ENCODE measurements at places on chromosomes 2 and 18.

GRCh38 chr2:104889291-104889959, 35.5 kb downstream of the POU3F3 start:
- DNase-seq: no peak

DNA sequence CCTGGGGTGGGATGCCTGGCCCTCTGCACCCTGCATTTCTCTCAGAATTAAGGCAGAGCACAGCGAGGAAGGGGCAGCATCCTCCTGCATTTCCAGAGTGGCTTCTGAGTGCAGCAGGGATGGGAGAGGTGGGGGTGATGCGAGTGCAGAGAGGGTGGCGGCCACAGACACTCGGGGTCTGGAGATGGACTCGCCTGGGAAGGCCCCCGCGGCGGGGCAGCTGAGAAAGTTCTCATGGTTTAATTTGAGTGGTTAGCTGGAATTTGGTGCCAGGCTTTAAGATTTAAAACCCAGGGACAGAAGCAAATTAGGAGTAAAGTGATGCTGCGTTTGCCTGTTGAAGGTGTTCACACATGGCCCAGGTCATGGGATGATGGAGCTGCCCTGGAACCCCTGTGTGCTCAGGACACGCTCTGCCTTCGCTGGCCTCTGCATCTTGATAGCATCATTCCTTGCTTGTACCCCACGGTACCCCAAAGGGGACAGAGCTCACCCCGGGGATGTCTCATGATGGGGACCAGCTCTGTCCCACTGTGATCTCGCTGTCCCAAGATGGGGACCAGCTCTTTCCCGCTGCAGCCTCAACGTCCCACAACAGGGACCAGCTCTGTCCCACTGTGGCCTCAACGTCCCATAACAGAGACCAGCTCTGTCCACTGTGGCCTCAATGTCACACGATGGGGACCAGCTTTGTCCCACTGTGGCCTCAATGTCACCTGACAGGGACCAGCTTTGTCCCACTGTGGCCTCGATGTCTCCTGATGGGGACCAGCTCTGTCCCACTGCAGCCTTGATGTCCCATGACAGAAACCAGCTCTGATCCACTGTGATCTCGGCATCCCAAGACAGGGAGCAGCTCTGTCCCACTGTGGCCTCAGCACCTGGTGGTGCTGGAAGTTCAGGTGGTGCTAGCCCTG, 27.5 kb downstream of the TMEM18 start:
- peak; percentile 7 for DNase-seq

GRCh38 chr2:199471443-199472057, 13.8 kb upstream of the SATB2 start:
- peak; percentile 83 for DNase-seq

DNA sequence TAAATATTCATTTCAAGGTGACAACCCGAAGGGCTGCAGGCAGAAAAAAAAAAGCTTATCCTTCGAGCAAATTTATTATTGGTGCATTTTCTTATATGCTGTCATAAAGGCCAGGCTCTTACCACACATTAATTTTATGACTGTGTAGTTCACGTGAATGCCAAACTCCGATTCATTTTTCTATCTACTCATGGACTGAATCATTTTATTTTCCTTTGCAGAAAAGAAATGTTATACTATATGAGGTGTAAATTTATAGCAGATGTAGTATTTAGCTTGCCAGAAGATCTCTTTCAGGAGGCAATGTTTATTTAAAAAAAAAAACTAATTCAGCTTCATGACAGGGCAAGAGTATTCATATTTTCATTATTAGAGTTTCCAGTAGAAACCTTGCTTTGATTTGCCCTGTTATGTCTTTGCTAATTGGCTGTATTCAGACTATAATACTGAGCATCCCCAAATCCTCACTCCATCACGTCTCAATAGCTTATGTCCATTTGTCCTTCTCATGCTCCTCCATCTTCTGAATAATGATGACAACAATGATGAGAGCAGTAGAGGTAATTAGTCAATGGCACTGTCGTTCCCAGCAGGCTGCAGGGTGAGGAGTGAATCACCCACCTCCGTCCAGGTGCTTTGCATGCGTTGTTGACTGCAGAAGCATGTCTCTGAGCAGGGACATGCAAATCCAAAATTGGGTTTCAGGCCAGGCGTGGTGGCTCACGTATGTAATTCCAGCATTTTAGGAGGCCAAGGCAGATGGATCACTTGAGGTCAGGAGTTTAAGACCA, 101.1 kb upstream of the RAB12 start:
- DNase-seq: no peak

GRCh38 chr2:8030573-8031303, 651.1 kb upstream of the ID2 start:
- no peak for DNase-seq

- DNase-seq: no peak
Measured at GRCh38 chr18:47964053-47964452, 33.6 kb upstream of the SMAD2 start.

- no peak for DNase-seq
Measured at GRCh38 chr2:3242747-3243369, 134.8 kb downstream of the EIPR1 start.

GRCh38 chr18:9133225-9133624, 3.4 kb upstream of the ANKRD12 start:
- no peak for DNase-seq

- no peak for DNase-seq
Measured at GRCh38 chr2:127229555-127229954, 9.5 kb upstream of the CYP27C1 start.
